ENCODE measurements at places on chromosomes 2 and 18.

GRCh38 chr2:166539340-166540162 lies 45.5 kb upstream of the SCN7A start:
- DNase-seq, result peak; percentile 4

DNA sequence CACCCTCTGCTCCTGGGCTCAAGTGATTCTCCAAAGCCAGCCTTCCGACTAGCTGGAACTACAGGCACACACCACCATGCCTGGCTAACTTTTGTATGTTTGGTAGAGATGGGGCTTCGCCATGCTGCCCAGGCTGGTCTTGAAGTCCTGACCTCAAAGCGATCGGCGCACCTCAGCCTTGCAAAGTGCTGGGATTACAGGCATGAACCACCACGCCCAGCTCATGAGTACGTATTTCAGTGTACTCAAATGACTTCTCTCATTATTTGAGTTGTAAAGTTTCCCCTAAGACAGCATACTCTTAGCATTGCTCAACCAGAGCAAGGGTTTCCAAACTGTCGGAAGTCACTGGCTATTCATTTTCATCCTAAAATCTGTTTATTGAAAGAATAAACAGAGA lies 40.3 kb downstream of the IMPA2 start:
- no peak for DNase-seq

- DNase-seq, result no peak
Observed at GRCh38 chr2:122481244-122481622, 725.8 kb downstream of the TSN start.

DNA sequence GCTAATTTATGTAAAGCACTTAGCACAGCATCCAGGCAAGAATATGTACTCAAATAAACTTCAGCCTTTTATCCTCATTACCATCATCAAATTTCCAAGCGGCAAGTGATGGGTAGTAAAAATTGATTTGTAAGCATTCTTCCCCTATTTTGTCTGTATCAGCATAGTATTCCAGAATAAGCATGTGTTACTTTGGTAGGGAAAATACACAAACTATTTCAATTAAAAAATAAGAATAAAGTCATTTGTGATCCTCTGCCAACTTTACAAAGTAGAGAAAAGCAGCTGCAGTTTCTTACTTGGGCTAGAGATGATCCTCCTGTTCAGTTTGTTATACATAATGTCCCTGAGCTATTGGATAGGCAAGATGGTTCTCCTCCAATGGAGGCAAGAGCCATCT lies 493.2 kb downstream of the ZEB2 start:
- no peak for DNase-seq

DNA sequence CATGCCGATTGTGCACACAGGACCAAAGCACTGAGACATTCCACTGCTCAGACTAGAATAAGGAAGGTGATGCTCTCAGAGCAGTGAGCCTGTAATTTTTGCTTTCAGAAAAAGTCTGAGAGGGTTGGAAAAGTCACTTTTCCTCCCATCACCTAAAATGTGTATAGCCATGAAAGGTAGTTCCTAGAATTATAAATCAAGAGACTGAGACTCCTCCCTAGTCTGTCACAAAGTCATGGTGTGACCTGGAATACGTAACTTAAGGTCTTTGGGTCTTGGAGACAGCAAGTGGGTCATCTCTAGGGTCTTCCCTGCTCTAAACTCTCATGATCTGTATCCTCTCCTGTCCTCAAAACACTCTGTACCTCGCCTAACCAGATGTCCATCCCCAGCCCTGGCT lies 16.9 kb downstream of the ZNF521 start:
- DNase-seq, result no peak

- DNase-seq, result no peak
Observed at GRCh38 chr2:8222979-8223694, 458.7 kb upstream of the ID2 start.

DNA sequence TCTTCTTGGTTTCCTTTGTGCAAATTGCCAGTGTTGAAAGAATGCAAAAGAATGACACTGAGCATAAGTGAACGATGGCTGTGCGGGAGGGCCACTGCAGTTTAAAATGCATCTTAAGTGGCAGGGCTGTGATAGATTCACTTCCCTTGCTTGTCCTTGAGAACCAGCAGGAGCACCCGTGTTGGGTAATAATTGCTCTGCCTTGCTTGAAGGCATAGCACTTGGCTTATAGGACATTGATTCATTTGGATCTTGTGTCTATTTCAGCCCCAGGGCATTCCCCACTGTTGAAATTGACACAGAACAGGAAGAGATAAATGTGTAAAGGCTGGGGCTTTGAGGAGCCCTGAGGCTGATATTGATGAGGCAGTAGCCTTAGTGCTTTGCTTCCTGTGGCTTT lies 1003.7 kb upstream of the GYPC start:
- no peak for DNase-seq

Data from stimulated activated CD4-positive, alpha-beta T cell treated with anti-CD3 and anti-CD28 coated beads, Interleukin-15, amount 100 ng/mL, for 48 hours (primary cell).